ENCODE measurements at places on chromosomes 1 and 21. TPM values are rescaled to one million over a fixed set of nuclear protein-coding genes. Genes with fewer than 3 reads are reported as not detected.

ARHGEF11 gene
- total RNA-seq: 30.7 TPM

FCGR2B gene
- 5.3 TPM for total RNA-seq

ANKRD35 gene
- 32.9 TPM for total RNA-seq

C1QB gene
- 14.5 TPM for total RNA-seq

S100A8 gene
- 38.4 TPM for total RNA-seq

RNU1-4 gene
- total RNA-seq: under 0.01 TPM

CYYR1 gene
- 3.6 TPM for total RNA-seq

H3-3A gene
- 224 TPM for total RNA-seq

TCHHL1 gene
- not detected for total RNA-seq

KCNH1 gene
- total RNA-seq: 1.1 TPM

CSF3R gene
- total RNA-seq: 2.3 TPM

SLC6A17 gene
- total RNA-seq: 5.2 TPM

PCSK9 gene
- total RNA-seq: 0.38 TPM

TRABD2B gene
- 0.83 TPM for total RNA-seq

UBE2U gene
- not detected for total RNA-seq

GBP7 gene
- not detected for total RNA-seq

SSX2IP gene
- total RNA-seq: 9.3 TPM

NUDT4B gene
- total RNA-seq: 21.6 TPM

S100A6 gene
- 135 TPM for total RNA-seq

GPR161 gene
- total RNA-seq: 3.1 TPM

LMOD1 gene
- 29.9 TPM for total RNA-seq

TUFT1 gene
- 83.4 TPM for total RNA-seq

NPHS2 gene
- not detected for total RNA-seq

RNF207 gene
- 9.3 TPM for total RNA-seq

OR2T29 gene
- total RNA-seq: not detected

PDE4B gene
- 27.6 TPM for total RNA-seq

SPATA17 gene
- total RNA-seq: 0.08 TPM

SH2D1B gene
- total RNA-seq: not detected

CNTN2 gene
- total RNA-seq: 13.3 TPM

SPATC1L gene
- 3.4 TPM for total RNA-seq

PPM1J gene
- total RNA-seq: 22.1 TPM

IL22RA1 gene
- total RNA-seq: 36.4 TPM

All from suprapubic skin (tissue), 4 donors.